Stimulated activated CD8-positive, alpha-beta memory T cell treated with anti-CD3 and anti-CD28 coated beads, Interleukin-4, amount 100 ng/mL, for 1 hour (primary cell): ENCODE measurements at places on chromosomes 5 and 9.

DNA sequence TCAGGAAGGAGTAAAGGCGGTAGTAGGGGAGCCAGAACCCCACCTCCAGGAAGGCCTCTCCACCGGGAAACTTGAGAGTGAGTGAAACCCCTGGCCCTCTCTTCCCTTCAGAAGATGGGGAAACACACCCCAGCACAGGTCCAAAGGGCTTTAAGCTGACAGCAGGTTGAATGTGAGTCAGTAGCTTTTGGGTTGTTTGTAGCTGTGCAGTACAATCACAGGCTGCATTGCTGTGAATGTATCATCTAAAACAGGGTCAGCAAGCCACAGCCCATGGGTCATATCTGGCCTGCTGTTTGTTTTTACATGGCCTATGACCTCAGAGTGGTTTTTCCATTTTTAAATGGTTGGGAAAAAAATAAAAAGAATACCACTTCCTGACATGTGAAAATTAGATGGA is 10.0 kb downstream of the OTULINL start:
- no peak for DNase-seq

DNA sequence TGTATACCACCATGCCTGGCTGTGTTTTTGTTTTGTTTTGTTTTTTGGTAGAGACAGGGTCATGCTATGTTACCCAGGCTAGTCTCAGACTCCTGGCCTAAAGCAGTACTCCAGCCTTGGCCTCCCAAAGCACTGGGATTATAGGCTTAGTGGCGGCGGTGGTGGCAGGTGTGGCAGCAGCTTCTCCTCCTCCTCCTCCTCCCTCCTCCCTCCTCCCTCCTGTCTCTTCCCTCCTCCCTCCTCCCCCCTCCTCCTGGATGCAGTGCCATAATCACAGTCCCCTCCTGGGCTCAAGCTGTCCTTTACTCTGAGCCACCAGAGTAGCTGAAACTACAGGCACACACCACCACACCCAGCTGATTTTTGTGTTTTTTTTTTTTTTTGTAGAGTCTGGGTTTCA is 71.2 kb downstream of the UHRF2 start:
- no peak for DNase-seq

GRCh38 chr5:115559524-115559923 is 14.9 kb upstream of the FEM1C start:
- no peak for DNase-seq

DNA sequence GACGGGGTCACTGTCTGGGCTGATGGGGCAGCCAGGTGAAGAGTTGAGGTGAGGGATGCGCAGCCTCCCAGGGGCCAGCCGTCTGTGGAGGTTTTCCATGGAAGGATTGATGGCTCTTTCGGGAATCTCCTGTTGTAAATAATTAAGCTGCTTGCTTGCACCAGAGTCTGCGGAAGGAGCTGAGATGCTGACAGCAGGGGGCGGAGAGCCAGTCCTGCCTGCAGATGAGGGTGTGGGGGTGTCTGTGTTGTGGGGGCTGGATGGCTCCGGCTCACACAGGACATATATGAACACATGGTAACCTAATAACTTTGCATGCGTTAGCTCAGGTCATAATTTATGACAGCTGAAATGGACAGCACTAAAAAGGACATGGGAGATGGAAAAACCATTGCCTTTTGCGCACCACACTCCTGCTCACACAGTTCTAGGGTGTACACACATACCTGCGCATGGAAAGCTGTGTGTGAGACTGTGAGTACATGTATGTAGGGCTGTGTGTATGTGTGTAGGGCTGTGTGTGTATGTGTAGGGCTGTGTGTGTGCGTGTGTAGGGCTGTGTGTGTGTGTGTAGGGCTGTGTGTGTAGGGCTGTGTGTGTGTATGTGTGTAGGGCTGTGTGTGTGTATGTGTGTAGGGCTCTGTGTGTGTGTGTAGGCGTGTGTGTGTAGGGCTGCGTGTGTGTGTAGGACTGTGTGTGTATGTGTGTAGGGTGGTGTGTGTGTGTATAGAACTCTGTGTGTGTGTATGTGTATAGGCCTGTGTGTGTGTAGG is 36.8 kb upstream of the SEMA4D start:
- no peak for DNase-seq

DNA sequence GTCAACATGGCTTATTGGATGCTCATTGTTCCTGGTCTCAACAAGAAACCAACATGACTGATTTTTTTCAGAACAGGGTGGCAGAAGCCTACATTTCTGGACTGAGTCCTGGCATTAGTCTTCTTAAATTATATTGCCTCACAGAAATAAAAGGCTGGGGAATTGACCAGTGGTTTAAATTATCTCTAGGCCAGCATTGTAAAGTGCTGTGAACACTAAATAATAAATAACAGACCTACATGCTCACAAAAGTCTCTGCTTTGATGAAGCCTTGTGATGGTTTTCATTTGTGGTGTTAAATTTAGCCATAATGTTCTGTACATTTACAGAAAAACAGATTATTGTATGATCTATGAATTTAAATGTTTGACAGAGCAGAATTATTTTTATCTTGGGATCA is 44.7 kb upstream of the CD180 start:
- DNase-seq, result no peak

DNA sequence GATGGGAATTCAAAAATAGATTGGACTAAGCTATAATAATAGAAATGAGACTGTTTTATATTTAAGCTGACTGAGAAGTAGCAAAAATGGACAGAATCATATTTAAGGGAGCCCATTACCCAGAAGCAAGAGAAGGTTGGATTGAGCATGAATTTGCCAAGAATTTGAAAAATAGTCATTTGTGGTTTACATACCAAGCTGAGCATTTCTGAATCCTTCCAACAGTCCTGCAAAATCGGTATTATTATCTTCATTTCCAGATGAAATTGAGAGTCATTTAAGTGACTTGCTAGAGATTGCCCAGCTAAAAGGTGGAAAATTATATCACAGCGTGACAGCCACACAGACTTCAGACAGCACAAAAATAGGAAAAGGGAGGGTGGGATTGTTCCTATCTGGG is 48.4 kb downstream of the TNFSF15 start:
- no peak for DNase-seq

DNA sequence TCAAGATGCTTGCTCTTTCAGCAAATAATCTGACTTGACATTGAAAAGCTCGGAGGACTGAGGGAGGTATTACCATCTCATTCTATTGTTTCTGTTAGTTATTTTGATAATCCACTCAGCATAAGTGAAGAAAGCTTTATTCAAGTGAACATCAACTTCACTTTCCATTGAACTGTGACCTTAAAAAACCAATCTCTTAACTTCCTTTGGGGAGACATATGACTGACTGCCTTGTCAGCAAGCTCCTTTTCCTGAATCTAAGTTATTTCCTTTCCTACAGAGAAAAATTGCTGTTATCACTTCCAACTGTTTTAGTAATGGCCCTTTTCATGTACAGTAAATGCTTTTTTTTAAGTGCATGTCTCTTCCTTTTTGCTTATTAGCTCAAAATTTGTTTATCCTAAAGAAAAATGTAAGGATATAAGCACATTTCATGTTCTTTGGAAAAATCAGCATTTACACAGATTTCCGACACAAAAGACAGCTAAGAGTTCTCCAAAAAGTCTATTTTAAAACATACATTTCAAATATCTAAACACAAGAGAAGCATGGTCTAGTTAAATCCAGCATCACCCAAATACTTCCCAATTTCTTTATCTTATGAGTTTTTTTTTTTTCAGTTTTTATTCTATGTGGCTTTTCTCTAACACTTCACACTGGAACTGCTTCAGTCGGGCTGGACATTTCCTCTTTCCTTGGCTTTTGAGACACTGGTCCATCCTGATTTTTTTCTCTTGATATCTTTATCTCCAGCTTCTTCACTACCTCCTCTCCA is 117.9 kb upstream of the DAB2 start:
- no peak for DNase-seq

DNA sequence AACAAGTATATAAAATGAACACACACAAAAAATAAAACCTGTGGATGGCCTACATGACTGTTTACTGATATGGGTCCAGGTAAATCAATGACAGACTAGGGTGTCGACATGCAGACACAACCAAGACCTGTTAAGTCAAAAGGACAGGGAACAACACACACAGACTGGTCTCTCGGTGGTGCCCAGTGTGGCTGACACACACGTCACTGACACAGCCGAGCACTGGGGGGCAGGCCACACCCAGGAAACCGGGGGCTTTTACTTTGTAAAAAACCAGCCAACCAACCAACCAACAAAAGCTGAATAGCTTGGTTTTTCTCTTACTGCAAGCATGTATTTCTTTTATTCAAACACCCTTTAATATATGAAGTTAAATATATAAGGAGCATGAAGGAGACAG is 5.0 kb downstream of the FAM163B start:
- no peak for DNase-seq

GRCh38 chr5:102713682-102714231 is 41.3 kb upstream of the PAM start:
- DNase-seq, result no peak
